ENCODE measurements at places on chromosomes 6 and 20. TPM values are rescaled to one million over a fixed set of nuclear protein-coding genes. Genes with fewer than 3 reads are reported as not detected.

DNA sequence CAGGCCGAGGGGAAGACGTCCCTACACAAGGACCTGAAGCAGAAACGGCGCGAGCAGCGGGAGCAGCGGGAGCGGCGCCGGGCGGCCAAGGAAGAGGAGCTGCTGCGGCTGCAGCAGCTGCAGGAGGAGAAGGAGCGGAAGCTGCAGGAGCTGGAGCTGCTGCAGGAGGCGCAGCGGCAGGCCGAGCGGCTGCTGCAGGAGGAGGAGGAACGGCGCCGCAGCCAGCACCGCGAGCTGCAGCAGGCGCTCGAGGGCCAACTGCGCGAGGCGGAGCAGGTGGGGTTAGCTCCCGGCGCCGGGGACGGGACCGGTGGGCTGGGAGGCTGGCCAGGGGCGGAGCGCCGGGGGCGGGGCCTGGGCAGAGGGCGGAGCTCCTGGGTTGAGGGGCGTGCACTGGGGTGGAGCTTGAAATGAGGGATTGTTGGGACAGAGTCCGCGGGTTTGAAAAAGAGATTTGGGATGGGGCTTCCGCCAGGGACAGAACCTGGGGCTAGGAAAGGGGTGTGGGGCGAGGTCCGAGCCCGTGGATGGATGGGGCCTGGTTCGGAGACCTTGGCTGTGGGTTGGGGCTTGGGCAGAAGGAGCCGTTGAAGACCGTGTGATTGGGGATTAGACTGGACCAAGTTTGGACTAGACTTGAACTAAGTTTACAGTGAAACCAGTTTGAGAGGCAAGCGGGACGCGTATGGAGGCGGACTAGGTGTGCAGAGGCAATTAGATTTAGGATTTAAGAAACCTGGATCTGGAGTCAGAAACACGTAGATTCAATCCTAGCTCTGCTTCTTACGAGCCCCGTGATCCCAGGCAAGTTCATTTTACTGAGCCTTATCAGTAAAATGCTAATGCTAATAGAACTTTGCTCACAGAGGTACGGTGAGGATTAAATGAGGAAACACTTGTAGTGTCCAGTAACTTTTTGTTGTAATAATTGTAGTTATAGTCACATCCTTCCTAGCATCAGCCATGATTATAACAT lies 20.9 kb downstream of the DEF6 start:
- DNase-seq, result peak; percentile 41

KCNK17 gene
- total RNA-seq, result not detected

GRCh38 chr20:45448270-45448669 lies 21.3 kb upstream of the WFDC2 start:
- no peak for DNase-seq

DNA sequence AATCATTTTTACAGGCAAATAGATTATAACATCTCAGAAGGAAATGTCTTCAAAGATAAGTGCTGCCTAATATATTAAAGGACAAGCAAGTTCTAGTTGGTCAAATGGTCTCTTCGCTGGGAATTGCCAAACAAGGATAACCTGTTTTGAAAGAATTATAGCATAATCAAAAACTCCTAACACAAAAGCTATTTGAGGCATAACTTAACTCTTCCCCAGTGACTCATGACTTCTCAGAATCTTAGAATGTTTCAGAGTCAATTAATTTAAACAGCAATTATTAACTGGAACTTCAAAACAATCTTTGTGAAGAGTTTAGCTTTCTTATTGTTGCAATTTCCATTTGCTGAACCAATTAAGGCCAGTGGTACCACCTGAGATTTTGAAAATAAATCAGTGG lies 126.6 kb downstream of the MTFR2 start:
- DNase-seq, result no peak

- no peak for DNase-seq
Measured at GRCh38 chr20:63889241-63890200, 5.4 kb upstream of the DNAJC5 start.

GRCh38 chr6:33508935-33509926 lies 54.9 kb downstream of the ZBTB9 start:
- no peak for DNase-seq

ADGRF1 gene
- total RNA-seq, result not detected

- DNase-seq, result no peak
Measured at GRCh38 chr6:136324686-136325380, 35.2 kb upstream of the BCLAF1 start.

- peak; percentile 28 for DNase-seq
Measured at GRCh38 chr6:29005183-29005885, at the start of gene ZNF311. Gene ZNF311 (minus strand): TSS chr6:29005315. CDS start chr6:29003954, 1,361 bp downstream.

EBF4 gene
- 1.0 TPM for total RNA-seq

DNA sequence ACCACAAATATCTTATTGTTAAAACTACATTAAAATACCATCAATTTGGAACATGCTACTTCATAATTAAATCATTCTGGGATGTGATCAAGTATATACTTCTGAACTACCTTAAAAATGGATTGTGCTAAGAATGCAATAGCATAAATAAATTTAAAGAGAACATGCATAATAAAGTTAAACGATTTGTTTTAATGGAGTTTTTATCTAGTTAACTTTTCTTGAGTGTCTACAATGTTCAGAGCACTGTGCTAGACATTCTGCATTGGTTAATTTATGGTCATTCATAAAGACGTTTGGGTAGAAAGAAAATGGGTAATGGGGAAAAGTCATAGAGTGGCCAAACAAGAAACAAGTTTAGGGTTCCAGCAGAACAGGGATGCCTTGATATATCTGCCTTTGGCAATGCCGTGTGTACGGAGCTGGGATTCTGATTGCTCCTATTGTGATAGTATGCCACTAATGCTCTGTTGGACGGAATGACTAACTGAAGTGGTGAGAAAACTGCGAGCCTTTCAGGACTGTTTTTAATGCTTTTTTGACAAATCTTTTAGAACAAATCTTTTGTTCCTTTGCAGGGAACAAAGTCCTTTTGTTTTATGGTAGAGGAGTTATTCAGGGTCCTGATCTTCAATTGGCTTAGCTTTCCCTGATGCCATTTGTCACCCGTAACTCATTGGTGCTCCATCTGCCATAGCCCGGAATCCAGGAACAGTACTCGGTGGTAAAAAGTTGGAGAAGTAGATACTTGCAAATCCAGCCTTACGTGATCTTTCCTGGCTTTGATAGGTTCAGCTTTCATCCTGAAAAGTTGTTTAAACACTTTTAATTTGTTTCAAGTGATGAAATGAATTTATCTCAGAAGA lies 162.6 kb downstream of the BCKDHB start:
- no peak for DNase-seq

GRCh38 chr20:33944914-33945313 lies 48.8 kb upstream of the RALY start:
- DNase-seq, result no peak

GRCh38 chr6:139846538-139847456 lies 472.3 kb upstream of the CITED2 start:
- no peak for DNase-seq

DNA sequence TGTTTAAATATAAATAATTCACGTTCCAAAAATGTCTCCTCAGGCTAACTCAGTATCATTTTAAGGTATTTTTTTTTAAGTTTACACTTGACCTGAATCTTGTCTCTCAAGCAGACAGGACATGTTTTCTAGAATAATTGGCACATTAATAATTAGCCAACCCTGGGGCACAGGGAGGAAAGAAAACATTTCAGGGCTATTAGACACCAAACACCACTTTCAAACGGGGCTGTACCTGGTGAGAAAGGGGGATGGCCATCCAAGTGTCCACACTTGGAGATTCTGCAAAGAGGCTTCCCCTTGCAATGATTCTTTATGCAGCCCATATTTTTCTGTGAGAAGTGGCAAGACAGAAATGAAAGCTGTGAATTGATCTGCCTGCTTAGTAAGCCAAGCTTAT lies 560.8 kb downstream of the CD109 start:
- no peak for DNase-seq

DNA sequence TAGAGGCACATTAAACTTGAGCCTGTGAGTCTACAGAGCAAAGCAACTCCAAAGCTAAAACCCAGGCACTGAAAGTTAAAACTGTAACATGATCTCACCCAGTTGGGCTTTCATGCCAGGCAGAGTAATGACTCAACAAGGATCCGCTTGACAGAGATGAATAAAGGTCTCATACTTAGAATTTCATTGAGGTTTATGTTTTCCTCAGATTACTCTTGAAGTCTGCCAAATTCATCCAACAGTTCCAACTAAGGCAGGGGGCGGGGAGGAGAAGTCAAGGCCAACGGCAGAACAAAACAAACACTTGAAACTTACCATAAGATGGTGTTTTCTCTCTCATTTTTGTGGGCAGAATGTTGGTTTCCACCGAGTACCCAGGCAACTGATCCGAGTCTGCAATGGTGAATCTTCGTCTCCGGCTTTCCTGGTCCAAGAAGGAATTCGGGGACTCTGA lies 54.0 kb upstream of the IPCEF1 start:
- peak; percentile 29 for DNase-seq

- DNase-seq, result no peak
Measured at GRCh38 chr20:45341939-45342854, 6.0 kb downstream of the SDC4 start.

DNA sequence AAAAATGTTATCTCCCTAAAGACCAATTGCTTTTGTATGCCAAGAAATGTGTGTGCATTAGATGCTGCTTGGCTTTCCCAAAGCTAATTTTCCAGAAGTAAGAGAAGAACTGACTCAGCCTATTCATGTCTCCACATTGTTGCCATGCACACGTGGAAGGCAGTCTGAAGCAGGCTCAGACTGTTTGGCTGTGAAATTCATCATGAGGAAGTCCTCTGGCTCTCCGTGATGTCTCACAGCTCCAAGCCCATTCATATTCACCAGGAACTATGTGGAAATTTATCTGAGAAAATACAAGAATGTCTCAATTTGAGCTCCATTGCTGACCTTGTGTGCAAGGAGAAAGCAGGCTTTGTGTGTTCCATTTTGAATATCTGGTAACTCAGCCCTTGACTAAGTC lies 1022.2 kb upstream of the GJE1 start:
- no peak for DNase-seq

GRCh38 chr6:168441434-168442391 lies 729 bp downstream of the SMOC2 start:
- DNase-seq, result no peak

MMP24 gene
- not detected for total RNA-seq
